ENCODE measurements at places on chromosomes 2 and 18.

- DNase-seq = no peak
Observed at GRCh38 chr2:11874861-11875260, 128.4 kb downstream of the LPIN1 start.

GRCh38 chr18:35616664-35617423, 35.3 kb downstream of the GALNT1 start:
- DNase-seq = no peak

DNA sequence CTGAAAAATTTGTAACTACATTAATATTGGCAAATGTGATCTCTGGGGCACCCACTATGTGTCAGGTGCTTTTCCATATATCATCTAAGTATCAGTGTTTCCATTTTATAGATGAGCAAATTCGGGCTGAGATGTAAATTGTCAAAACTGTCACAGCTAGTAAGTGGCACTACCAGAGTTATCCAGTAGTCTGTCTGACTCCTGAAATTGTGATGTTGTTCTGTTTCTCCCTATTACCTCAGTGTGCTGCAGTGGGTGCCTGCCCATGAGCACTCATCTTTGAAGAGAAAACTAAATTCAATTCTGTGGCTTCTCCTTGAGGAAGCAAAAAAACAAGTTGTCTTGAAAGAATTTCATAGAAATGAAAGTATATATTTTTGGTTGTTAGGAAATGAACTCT, 467.4 kb upstream of the FANCL start:
- no peak for DNase-seq

DNA sequence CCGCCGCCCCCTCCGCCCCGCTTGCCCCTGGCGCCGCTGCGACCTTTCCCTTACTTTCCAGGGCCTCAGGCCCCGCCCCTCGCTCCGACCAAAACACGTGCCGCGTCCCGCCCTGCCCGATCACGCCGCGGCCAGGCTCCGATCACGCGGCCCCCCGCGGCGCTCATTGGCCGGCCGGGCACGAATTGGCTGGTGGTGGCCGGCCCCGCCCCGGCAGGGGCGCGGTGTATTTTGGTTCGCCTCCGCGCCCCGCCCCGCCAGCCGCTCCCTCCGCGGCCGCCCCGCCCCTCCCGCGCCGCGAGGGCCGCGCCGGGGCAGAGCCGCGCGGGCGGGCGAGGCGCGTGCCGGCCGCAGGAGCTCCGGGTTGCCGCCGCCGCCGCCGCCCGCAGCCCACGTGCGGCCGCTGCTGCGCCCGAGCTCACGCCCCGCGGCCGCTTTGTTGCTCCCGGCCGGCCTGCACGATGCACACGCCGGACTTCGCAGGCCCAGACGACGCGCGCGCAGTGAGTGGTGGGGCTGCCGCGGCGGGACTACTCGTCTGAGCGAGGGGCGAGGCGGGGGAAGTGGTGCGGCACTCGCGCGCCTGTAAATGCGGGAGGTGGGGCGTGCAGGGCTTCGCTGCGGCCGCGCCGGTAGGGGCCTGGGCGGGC, at the start of gene KLF11:
KLF11 (plus strand) TSS at position 295 of the 650 bp plus-strand sequence; CDS start at position 462, 167 bp downstream.
- DNase-seq = peak; percentile 86

DNA sequence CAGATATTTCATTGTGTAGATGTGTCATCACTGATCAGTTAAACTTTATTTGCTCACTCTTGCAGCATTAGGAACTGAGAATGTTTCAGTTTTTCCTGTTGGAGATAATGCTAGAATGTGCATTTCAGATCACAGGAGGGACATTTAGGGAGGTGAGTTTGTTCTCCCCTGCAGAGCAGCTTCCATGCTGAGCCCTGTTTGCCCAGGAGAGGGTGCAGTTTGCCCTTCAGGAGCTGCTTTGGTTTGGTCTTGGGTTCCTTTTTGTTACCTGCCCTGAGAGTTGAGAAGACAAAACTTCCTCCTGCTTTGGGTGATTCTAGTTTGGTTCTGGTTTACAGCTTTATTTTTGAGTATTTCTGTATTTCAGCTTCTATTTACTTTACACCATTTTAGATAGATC, 49.9 kb downstream of the DGKD start:
- DNase-seq = peak; percentile 10

GRCh38 chr18:59810735-59811520, 88.9 kb upstream of the PMAIP1 start:
- no peak for DNase-seq

DNA sequence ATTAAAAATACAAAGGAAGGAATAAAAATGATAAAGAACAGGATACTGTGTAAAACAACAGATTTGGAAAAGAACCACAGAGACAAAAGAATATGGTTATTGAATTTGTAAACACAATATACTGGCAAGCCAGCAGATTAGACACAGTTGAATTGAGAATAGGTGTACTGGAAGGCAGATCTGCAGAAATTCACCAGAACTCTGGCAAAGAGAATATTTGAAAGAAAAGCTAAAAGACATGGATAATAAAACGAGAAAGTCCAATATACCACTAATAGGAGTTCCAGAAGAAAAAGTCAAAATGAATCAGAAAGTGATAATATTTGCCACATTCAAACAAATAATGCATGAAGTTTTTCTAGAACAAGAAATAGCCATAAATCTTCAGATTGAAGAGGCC, 11.9 kb upstream of the NEURL3 start:
- DNase-seq = no peak

GRCh38 chr2:101232770-101233169, 19.9 kb upstream of the CNOT11 start:
- DNase-seq = peak; percentile 20

DNA sequence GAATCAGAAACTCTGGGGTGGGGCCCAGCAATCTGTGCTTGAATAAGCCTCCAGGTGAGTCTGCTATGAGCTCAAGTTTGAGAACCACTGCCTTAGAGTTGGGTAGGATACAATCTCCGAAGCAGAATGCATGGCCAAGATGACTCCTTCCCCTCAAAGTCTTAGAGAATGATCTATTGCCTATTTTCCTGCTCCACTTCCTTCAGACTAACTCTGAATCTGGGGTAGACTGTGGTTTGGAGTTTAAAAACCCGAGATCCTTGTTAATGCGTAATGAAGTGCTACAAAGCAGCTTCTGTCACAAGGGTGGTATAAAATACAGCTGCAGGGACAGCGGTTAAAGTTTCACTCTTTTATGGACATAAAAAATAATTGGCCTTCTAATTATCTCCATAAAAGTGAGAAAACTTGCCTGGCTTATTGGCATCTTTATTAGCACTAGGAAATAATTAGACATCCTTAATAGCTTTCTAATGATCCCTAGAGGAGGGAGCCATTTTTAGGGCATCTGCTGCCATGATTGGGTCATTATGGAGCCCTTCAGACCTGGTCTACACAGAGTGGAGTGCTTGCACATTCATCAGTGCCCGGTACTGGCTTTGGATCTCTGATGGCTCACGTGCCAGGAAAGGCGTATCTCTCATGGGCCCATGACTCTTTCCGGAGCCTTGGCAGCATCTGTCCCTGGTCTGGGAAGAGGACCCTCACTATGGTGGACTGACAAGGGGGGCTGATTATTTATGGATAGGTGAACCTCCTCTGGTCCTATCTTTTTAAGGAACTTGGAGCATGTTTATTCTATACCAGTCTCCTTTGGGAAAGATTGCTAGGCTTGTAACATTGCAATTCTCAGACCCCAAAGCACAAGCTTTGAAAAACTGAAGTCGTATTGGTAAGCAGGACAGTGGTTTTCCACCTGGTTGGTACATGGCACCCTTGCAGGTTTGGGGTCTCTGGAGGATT, 28.2 kb downstream of the SIX2 start:
- DNase-seq = no peak

GRCh38 chr2:20195431-20196033, 29.4 kb downstream of the SDC1 start:
- no peak for DNase-seq

GRCh38 chr2:15835991-15836688, 104.2 kb upstream of the MYCN start:
- no peak for DNase-seq

GRCh38 chr2:56009758-56010458, 86.3 kb upstream of the EFEMP1 start:
- DNase-seq = no peak

DNA sequence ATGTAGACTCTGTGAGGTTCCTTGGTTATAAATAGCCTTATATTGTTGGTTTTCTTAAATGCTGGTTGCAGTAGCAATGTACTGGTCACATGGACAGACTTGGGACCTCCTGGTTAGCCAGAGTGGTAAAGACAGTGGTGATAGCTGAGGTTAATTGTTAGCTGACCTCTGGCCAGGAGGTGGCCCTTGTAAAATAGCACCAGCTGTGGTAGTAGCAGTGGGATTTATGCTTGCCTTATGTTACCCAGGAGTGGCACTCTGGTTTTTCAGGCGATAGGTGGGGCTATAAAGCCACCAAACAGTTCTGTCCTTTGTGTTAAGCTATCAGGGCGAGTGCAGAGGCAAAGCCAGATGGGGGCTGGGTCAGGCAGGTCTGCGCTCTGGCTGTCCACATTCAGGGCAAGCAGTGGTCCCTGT, 94.8 kb upstream of the SRD5A2 start:
- DNase-seq = no peak

DNA sequence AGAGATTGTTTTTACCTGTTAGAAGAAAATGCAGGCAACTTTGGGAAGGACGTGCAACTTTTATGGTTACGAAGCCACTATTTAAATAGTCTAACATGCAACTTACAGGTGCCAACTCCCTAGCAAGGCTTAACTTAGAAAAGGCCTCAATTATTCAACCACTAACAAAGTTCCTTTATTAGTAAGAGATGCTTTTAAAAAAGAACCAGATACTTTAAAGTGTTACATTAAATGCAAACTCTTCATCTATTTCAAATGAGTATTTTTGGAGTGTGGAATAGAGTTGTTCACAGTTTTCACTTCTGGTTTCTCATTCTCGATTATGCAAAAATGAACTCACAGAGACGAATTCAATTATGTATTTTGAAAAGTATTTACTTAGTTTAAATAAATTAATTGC, 51.7 kb downstream of the PELI1 start:
- no peak for DNase-seq

DNA sequence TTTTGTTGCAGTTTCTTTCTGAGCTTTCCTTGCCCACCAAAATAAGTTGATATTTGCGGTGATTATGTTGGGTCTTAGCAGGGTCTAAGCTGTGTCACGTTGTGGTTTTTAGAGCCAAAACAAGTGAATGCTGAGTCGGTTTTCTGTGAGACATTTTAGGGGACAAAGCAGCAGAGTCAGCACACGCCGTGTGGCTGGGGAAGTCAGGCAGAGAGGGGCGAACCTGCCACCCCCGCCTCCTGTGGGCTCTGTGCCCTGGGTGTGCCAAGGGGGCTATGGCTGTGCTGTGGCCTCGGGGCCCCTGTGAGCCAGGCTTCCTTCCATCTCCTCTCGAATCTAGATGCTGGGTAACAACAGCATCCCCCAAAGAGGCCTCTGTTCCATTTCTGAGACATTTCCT, 30.8 kb upstream of the TMEM87B start:
- no peak for DNase-seq

DNA sequence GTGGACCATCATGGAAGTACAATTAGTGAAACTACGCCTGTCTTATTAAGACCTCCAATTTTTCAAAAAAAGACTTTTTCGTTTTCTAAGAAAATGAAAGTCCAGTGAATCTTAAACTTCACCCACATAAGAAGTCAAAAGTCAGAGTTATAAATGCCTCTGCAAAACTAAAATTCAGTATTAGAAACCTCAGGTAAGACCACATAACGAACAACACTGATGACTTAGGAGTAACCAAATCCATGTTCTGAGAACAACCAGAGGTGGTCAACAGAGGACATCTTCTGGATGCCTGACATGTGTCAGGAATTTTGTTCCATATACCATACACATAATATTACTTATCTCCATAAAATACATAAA, 62.4 kb downstream of the RPL31 start:
- no peak for DNase-seq

- DNase-seq = no peak
Observed at GRCh38 chr18:78701771-78702396, 277.7 kb upstream of the SALL3 start.

- no peak for DNase-seq
Observed at GRCh38 chr18:74175658-74176057, 27.3 kb downstream of the TIMM21 start.

- DNase-seq = no peak
Observed at GRCh38 chr2:137302957-137303356, 537.6 kb downstream of the THSD7B start.

DNA sequence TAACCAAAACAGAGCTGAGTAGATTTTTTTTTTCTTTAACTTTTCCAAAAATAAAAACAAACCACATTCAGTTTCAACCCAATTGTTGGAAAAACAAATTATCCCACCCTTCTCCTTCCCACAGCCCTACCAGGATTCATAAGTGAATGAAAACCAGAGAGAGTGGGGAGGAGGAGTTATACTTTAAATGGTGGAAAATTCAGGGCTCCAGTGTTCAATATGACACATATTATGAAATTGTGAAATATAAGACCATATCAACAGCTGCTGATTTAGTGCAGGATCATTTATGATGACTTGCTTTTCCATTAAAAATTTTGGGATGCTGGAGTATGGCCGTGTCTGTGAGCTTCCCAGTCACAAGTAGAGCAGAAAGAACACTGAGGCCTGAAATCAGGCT, 26.7 kb downstream of the COLEC12 start:
- no peak for DNase-seq

- DNase-seq = no peak
Observed at GRCh38 chr2:68918497-68918896, 34.2 kb downstream of the GKN2 start.

DNA sequence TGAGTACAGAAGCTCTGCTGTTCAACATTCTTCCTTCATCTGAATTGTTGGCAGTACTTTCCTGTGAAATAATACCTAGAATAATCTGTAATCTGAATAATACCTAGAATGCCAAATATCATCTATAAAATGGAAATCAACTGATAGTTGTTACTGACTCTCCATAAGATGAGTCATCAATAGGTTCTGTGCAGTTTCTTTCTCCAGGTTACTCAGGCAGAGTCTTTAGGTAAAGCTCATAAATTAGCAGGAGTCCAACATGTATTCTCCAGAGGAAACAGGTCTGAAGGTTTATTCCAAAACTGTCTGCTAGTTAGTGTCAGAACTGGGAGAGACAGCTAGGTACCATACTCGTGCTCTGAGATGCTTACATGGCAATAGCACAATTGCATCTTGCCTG, 282.0 kb upstream of the MAP2 start:
- DNase-seq = no peak

DNA sequence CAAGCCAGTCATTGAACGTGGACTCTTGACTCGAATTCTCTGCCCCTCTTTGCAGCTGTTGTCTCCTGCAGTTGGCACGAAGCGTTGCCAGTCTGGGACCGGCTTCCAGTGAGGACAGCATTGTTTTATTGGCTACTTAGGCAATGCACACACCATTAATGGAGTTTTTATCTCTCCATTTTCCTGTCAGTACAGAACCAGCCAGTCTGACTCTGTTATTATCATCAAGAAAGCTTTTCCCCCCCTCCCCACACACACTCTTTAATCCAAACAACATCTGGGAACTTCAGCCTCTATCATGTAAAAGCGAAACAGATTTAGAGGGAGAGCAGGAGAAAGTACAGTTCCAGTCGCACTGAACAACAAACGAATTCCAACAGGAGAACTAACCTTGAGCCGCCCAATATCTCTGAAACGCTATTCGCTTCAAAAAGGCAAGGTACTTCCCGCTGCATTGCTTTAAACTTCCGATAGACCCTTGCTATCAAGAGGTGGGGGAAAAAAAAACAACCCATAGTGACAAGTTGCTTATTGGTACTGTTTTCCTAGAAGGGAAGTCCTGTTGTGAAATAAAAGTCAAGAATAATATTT, 38.2 kb downstream of the ACVR1 start:
- DNase-seq = peak; percentile 86

GRCh38 chr2:17517481-17518211, 594 bp downstream of the RAD51AP2 start:
- DNase-seq = no peak

All from NCI-H2029 (cell line).